Activated T-cell treated with anti-CD3 and anti-CD28 coated beads, Interleukin-2, amount 50 U/mL, for 4 hours (primary cell): ENCODE measurements at places on chromosomes 16 and 17. TPM values are rescaled to one million over a fixed set of nuclear protein-coding genes. Genes with fewer than 3 reads are reported as not detected.

PRAC2 gene
- not detected for total RNA-seq

C1QL1 gene
- total RNA-seq, result not detected

SLC6A2 gene
- not detected for total RNA-seq

COPS3 gene
- total RNA-seq, result 161 TPM

RDM1 gene
- total RNA-seq, result not detected

PRSS33 gene
- total RNA-seq, result not detected

CACNG4 gene
- 0.05 TPM for total RNA-seq

MYH13 gene
- total RNA-seq, result not detected

HOXB7 gene
- 0.38 TPM for total RNA-seq

EEF2K gene
- total RNA-seq, result 22.8 TPM

DNAI2 gene
- total RNA-seq, result not detected

GDPD3 gene
- 0.76 TPM for total RNA-seq

KRTAP9-4 gene
- not detected for total RNA-seq

VAMP2 gene
- 49.6 TPM for total RNA-seq

SBK1 gene
- total RNA-seq, result 1.5 TPM

KRT32 gene
- not detected for total RNA-seq

KRTAP29-1 gene
- total RNA-seq, result not detected

MPV17L gene
- 0.11 TPM for total RNA-seq

MKS1 gene
- 17.0 TPM for total RNA-seq

AOC2 gene
- 2.7 TPM for total RNA-seq

WNT9B gene
- not detected for total RNA-seq

SPNS3 gene
- 6.1 TPM for total RNA-seq

CCL17 gene
- total RNA-seq, result 26.2 TPM

CMTM1 gene
- total RNA-seq, result 3.1 TPM

EIF4A3 gene
- 251 TPM for total RNA-seq

CXCL16 gene
- 1.5 TPM for total RNA-seq

PLCG2 gene
- total RNA-seq, result 2.6 TPM

PIK3R5 gene
- 13.6 TPM for total RNA-seq

LITAFD gene
- total RNA-seq, result not detected
